Endodermal cell (in vitro differentiated cells): ENCODE measurements at places on chromosomes 16 and 17. TPM values are rescaled to one million over a fixed set of nuclear protein-coding genes. Genes with fewer than 3 reads are reported as not detected.

GRCh38 chr17:59702304-59702703 lies 4.9 kb downstream of the PTRH2 start:
- peak; percentile 48 for DNase-seq

The CD300E gene
- total RNA-seq = 1.3 and 1.5 TPM in 2 replicates

GRCh38 chr17:57735707-57736106 lies 9.4 kb downstream of the CCDC182 start:
- DNase-seq = peak; percentile 88

DNA sequence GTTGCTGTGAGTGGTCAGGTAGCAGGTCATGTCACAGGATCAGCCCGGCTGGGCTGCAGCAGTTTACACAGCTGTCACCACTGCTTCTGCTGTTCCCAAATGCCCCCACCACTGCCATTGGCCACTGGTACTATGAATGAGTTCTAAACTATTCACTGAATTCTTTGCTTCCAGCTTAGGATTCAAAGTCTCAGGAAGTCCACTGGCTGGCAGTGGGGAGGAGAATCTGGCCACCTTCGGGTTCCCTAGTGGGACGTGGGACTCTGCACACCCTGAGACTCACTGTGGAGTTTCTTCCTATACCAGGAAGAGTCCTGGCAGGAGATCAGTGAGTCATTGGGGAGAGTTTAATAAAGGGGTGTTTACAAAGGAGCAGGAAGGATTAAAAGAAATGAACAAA lies 6.9 kb downstream of the MT1X start:
- no peak for DNase-seq

GRCh38 chr17:17985555-17985954 lies 12.9 kb downstream of the DRC3 start:
- no peak for DNase-seq

The CDC42EP4 gene
- total RNA-seq = 31.7 to 50.1 TPM (median 49.7 TPM) in 3 replicates

The MPO gene
- total RNA-seq = not detected in 3 replicates

- no peak for DNase-seq
Observed at GRCh38 chr17:80588702-80589383, 44.2 kb downstream of the RPTOR start.

GRCh38 chr16:78489072-78489471 lies 389.6 kb downstream of the WWOX start:
- no peak for DNase-seq

The ZNF48 gene
- total RNA-seq = 26.1 to 40.1 TPM (median 37.9 TPM) in 3 replicates

DNA sequence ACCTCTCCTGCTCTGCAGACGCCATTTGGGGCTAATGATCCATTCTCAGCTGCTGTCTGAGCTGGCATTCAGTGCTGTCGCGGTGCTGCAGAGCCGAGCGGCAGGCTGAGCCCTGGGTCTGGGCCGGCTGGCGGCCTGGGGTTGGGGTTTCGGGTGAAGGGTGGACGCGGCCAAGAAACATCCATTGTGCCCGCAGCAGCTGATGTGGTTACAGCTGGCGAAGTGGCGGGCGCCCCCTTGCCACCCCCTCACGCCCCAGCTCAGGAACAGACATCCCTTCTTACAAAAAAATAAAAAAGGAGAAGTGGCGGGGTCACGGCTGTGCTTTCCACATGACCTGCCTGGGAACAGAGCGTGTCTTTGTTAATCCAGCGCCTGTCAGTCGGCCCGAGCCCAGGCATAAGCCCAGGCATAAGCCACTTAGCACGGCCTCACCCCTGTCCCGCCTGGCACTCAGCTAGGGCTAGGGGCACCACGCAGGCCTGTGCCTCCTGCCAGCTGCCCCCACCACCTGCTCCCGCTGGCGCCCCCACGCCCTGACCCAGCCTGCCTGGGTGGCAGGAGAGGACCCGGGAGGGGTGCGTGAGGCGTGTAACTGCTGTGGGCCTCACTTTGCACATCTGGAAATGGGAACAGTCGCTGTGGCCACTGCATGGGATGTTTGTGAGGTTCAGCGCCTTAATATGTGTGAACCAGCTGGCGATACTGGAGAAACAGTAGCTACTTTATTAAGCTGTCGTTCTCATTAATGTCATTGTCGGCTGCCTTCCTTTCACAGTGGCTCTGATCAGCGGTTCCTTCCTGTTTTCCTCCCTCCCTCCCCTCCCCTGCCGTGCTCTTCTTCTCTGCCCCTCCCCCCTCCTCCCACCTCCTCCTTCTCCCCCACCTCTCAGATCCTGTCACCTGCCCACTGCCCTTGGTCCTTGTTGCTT lies 197.7 kb upstream of the CIBAR2 start:
- peak; percentile 81 for DNase-seq

DNA sequence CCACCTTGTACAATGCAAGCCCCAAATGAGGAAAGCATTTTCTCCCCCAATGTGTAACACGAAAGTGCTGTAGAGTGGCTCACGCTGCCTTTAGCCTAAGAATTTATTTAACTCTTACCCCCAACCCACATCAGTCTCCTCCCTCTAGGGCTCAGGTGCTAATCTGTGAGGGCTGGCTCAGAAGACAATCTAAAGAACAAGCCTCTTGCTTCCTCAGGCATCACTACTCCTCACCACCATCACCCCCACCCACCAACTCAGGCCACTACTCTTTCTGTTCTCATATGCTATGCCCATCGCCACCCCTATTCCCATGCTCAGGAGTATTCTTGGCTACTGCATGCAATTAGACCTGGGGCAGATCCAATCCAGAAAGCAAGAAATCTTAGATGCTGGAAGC lies 3.9 kb upstream of the CCL2 start:
- DNase-seq = peak; percentile 72

- DNase-seq = peak; percentile 59
Observed at GRCh38 chr16:77330332-77331042, 104.3 kb downstream of the ADAMTS18 start.

DNA sequence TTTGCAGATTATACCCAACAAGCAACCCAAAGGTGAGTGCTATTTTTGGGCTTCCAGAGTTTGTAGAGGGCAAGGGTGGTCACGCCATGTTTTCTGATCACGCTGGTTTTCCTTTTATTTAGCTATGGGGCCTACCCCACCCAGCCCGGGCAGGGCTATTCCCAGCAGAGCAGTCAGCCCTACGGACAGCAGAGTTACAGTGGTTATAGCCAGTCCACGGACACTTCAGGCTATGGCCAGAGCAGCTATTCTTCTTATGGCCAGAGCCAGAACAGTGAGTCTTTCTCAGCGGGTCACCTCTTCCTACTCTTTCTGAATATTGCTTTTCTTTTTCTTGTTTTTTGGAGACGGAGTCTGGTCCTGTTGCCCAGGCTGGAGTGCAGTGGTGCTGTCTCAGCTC lies 2.5 kb downstream of the FUS start:
- DNase-seq = no peak

DNA sequence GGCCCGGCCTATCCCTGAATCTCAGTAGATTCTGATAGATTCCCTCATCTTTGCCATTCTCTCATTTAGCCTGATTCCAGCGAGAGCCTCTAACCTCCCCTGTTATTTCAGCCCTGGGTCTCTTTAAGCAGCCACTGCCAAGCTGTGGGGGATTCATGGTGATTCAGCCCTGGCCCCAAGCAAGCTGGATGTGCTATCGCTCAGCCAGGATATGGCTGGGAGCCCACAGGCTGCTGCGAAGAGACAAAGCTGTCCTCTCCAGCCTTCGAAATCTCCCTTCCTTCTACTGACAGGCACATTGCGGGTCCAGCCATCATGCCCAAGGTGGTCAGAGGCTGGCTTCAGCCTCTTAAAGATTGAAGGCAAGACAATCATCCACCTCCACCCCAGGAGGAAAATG lies 394.1 kb downstream of the SOX9 start:
- DNase-seq = no peak

- DNase-seq = peak; percentile 92
Observed at GRCh38 chr16:7086822-7087616, 245.6 kb upstream of the RBFOX1 start.

The NXPH3 gene
- total RNA-seq = 4.0 to 5.9 TPM (median 5.1 TPM) in 3 replicates

DNA sequence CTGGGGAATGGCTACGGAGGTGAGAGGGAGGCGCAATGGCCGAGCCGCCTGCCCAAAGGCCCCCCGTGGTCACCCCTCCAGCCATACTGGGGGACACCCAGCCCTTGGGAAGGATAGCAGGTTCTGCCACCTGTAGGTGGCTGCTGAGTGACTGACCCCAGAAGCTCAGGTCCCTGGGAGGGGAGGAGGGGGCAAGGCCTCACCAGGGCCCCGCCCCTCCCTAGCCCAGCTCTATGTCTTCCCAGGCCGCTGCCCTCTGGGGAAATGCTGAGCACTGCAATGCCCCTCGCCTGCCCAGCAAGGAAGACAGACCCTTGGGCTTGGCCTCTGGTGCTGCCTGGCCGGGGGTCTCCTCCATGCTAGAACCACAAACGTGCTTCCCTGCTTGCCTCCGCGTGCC lies 11.4 kb upstream of the CLDN9 start:
- peak; percentile 84 for DNase-seq

The HS3ST3B1 gene
- 6.9 to 9.1 TPM (median 7.3 TPM) in 3 replicates for total RNA-seq

- DNase-seq = no peak
Observed at GRCh38 chr17:39548494-39549225, 59.1 kb downstream of the NEUROD2 start.

The CDH5 gene
- 0.18 TPM in 2 replicates for total RNA-seq

GRCh38 chr16:3909791-3910583 lies 29.5 kb upstream of the CREBBP start:
- DNase-seq = no peak

GRCh38 chr16:22694887-22695382 lies 119.0 kb upstream of the HS3ST2 start:
- no peak for DNase-seq

DNA sequence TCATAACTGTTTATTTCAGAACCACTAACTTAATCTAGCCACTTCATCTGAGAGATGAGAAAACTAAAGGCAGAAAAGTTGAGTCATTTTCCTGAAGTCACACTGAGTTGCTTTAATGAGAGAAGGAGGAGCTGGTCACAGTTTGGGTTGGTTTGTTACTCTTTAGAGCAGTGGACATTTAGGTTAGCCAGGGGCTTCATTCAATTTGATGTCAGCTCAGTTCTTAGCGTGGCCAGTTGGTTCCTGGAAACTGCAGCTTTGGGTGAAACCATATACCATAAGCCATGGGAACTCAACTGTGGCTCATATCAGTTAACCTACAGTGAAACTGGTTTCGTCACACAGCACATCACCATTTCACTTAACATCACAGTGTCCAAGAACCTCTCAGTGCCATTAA lies 59.2 kb upstream of the ADORA2B start:
- DNase-seq = no peak

DNA sequence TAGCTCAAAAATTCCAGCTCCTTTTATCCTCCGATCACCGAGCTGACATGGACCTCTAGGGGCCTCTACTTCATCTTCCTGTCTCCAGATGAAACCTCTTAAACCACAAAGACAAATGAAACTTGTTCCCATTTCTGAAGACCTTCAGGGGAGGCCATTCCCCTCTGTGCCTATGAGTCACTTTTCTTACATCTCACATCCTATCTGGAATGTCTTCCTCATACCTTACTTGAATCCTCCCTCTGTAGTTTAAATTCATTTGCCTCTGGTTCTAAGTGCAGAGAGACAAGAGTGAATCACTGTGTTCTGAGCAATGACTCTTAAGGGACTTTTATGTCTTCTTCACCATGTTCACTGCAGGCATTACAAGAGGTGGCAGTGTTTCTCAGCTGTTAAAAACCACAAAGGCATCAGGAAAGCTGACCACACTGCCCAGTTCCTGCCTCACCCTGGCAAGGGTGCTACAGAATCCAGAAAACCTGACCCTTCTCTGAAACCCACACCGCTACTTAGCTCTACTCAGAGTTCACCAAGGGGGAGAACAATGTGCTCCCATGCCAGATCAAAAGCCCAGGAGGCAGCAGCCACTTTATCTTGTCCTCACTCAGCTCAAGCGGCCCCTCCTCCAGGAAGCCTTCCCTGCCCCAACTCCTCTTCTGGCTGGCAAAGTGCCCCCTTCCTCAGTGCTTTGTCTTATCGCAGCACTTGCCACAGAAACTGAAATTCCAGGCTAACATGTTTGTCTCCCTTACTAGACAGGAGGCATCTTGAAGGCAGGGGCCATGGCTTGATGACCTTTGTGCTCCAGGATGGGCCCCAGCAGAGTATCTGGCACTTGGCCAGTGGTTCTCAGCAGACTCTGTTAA lies 6.4 kb downstream of the CUEDC1 start:
- peak; percentile 72 for DNase-seq

- DNase-seq = no peak
Observed at GRCh38 chr16:82681592-82681991, 54.8 kb downstream of the CDH13 start.

DNA sequence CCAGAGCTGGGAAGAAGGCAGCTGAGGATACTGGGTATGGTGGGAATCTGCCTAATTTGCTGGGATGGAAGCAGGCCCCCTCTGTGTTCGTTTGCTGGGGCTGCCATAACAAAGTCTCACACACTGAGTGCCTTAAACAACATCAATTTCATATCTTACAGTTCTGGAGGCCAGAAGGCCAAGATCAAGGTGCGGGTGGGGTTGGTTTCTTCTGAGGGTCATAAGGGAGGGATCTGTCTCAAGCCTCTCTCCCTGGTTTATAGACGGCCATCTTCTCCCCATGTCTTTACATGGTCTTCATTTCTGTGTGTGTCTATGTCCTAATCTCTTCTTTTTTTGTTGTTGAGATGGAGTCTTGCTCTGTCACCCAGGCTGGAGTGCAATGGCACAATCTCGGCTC lies 35.8 kb downstream of the GDE1 start:
- DNase-seq = no peak

DNA sequence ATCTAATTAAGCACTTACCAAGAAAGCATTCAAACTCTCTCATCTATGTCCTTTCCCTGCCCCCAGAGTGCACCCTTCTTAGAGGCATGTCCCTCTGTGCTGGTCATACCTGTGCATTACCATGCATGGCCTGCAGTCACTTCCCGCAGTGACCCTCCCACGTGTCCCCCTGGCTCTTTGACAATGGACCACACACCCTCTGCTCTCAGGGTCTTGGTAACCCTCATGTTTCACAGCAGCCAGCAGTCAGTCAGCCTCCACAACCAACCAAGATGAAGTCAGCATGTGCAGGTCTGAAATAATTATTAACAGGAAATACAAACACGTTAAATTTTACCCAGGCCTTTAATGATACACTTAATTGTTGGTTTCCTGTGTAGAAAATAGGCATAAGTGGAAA lies 10.1 kb downstream of the KRT33A start:
- DNase-seq = no peak

The LPO gene
- total RNA-seq = 0.07 TPM in 1 of 2 replicates, not detected in the other

- DNase-seq = no peak
Observed at GRCh38 chr17:1554751-1555540, 7.6 kb downstream of the PITPNA start.

GRCh38 chr17:8606401-8606800 lies 24.1 kb downstream of the MYH10 start:
- DNase-seq = no peak

The ARHGAP23 gene
- total RNA-seq = 7.6 to 11.5 TPM (median 9.4 TPM) in 3 replicates

DNA sequence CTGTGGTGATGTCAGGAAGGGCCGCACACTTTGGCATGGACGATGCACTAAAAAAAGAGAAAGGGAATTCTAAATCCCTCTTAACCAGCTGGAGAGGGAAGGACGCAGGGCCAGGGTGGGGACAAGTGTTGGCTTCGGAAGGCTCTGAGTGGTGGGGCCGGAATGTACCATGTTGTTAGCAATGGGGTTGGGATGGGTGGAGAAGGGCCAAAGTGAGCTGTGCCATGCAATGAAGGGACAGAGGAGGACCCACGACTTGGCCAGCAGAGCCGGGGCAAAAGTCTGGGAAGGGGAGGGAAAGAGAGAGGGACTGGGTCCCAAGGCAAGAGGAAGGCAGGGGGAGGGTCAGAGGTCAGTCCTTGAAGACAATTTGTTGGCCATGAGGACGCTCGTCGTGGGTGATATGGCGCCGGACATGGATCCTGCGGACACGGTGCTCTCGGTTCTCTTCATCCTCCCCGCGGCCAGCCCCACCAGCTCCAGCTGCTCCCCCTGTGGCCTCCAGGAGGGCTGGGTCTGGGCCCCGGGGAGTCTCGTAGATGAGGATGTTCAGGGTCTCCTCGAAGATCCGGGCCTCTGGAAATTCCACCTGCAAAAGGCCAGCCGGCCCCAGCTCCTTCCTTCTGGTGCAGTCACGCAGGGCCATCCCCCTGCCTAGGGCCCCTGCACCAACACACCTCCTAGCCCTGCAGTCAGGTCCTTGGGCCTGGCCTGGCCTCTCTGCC lies 6.4 kb downstream of the ASPHD1 start:
- DNase-seq = no peak
